ENCODE measurements at places on chromosomes 3 and 15.

DNA sequence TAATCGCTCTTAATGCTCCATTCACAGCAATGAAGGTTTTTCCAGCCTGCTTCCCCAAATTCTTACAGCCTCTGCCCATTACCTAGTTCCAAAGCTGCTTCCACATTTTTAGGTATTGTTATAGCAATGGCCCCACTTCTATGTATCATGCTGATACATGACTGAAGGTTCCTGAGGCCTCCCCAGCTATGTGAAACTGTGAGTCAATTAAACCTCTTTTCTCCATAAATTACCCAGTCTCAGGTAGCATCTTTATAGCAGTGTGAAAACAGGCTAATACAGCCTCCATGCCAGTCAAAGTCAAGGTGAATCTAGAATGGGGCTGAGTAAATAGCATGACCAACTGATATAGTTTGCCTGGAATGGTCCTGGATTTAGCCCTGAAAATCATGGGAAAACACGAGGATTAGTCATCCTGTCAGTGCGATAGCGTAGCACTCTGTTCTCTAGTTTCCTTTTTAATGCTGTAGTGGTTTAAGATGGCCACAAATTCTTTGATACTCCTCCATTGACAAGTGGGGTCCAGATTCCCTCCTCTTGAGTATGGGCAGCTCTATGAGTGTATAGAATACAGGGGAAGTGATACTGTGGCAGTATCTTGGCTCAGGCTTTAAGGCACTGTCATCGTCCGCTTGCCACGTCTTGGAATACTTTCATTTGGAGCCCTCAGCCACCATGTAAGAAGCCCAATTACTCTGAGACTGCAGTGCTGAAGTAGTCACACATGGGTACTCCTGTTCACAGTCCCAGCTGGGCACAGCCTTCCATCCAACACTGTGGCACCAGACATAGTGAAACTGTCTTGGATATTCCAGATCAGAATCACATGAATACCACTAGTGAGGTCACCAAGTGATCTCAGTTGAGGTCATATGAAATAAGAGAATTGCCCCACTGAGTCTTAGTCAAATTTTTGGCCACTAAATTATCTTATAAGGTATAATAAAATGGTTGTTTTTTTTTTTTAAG is 94.0 kb upstream of the PLCL2 start:
- H3K27ac ChIP-seq = no peak overlapping the region
- no peaks in the 10 kb centered on the region for H3K27me3 ChIP-seq
- no peak for DNase-seq
- no peaks in the 10 kb centered on the region for H3K36me3 ChIP-seq

DNA sequence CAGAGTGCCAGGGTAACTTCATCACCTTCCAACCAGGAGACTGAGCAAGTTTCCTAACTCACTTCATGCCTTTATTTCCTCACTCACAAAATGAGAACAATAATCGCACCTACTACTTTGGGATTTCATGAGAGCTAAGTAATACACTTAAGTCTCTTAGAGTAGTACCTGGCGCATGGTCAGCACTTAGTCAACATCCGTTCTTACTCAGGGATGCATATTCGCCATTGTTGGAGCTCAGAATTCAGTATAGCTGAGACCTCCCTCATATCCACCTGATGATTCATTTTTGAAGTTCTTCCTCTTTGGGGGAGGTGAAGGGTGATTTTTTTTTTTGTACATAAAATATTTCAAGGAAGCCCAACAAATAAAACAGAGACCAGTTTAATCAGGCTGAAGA is 188.2 kb downstream of the AGBL1 start:
- DNase-seq = no peak
- H3K4me1 ChIP-seq = no peaks in the 10 kb centered on the region
- H3K27me3 ChIP-seq = no peaks in the 10 kb centered on the region
- H3K4me3 ChIP-seq = no peak overlapping the region

- H3K27ac ChIP-seq = no peak overlapping the region
- peaks cover 11% of the 10 kb centered on the region for H3K27me3 ChIP-seq
- peaks cover 15% of the 10 kb centered on the region for H3K4me1 ChIP-seq
- H3K4me3 ChIP-seq = no peak overlapping the region
- DNase-seq = no peak
- H3K36me3 ChIP-seq = no peaks in the 10 kb centered on the region
Measured at GRCh38 chr3:38459499-38460048, 5.9 kb downstream of the ACVR2B start.

DNA sequence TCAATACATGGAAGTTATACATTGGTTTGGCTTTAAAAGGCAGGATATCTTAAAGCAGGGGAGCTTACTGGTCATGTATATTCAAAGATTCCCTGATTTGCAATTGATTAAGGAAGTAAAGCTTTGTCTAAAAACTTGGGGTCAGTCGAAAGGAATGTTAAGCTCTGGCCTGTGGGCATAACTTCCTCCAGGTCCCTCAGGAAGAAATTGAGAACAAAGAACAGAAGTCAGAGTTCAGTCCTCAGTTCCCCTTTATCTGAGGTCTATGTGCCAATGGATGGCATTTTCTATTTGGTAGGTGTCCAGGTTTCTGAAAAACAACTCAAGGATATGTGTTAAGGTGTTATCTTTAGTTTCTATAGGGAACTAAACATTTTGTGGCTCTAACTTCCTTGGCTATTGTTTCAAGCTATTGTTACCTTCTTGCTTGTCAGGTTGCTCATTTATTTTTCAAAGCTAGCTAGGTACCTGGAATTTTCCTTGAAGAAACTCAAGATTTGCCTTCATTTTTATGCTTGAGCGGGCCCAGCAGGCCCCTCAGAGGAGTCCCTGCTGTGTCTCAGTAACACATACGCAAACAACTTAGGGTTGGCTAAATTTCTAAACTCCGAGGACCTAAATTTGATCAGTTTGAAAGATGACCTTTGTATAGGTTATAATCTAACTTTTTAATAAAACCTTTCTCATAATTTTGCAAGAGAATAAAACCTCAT is 135.0 kb upstream of the UBE2E2 start:
- no peak overlapping the region for H3K4me3 ChIP-seq
- no peaks in the 10 kb centered on the region for H3K27me3 ChIP-seq
- H3K4me1 ChIP-seq = peaks cover 24% of the 10 kb centered on the region

DNA sequence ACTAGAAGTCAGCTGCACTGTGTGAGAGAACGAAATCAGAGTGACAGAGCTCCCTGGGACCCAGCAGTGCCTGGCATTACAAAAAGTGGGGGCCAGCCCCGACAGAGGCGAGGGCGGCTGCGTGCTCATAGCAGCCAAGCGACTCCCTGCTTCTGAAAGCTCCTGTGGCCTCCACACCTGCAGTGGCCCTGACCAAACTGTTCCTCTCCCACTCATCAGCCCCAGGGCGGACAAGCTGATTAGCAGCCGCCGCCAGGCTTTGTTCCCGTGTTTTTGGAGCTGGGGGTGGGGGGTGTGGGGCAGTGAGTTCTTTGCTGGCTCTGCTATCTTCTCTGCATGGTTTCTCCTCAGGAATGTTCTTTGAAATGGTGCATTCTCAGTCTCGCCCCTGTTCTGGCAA is 58.1 kb downstream of the DGKG start:
- H3K27ac ChIP-seq = no peak overlapping the region
- H3K27me3 ChIP-seq = peaks cover 18% of the 10 kb centered on the region
- no peaks in the 10 kb centered on the region for H3K4me1 ChIP-seq
- H3K36me3 ChIP-seq = no peaks in the 10 kb centered on the region

- H3K27ac ChIP-seq = no peak overlapping the region
- DNase-seq = no peak
- H3K4me3 ChIP-seq = no peak overlapping the region
- H3K27me3 ChIP-seq = peaks cover 3% of the 10 kb centered on the region
- H3K36me3 ChIP-seq = no peaks in the 10 kb centered on the region
Measured at GRCh38 chr3:140051019-140051957, 116.3 kb downstream of the CLSTN2 start.

- H3K4me3 ChIP-seq = no peak overlapping the region
- peaks cover 8% of the 10 kb centered on the region for H3K36me3 ChIP-seq
- H3K4me1 ChIP-seq = no peaks in the 10 kb centered on the region
- no peaks in the 10 kb centered on the region for H3K27me3 ChIP-seq
- peak; percentile 22 for DNase-seq
- H3K27ac ChIP-seq = no peak overlapping the region
Measured at GRCh38 chr3:177066068-177066467, 131.2 kb downstream of the TBL1XR1 start.

GRCh38 chr15:92527197-92527596 is 128.4 kb downstream of the FAM174B start:
- H3K4me3 ChIP-seq = no peak overlapping the region
- H3K36me3 ChIP-seq = no peaks in the 10 kb centered on the region
- H3K27ac ChIP-seq = no peak overlapping the region
- no peak for DNase-seq

DNA sequence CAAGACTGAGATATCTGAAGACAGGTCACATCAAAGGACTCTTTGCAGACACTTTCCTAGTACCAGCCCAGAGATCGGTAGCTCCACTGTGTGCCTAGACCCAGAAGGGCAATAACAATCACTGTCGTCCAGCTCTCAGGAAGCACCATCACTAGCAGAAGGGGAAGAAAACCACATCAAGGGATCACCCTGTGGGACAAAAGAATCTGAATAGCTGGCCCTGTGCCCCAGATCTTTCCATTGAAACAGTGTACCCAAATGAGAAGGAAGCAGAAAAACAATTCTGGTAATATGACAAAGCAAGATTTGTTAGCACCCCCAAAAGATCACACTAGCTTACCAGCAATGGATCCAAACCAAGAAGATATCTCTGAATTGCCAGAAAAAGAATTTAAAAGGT is 404.4 kb upstream of the NECTIN3 start:
- no peaks in the 10 kb centered on the region for H3K36me3 ChIP-seq
- no peak overlapping the region for H3K27ac ChIP-seq
- DNase-seq = no peak
- no peaks in the 10 kb centered on the region for H3K27me3 ChIP-seq
- H3K4me3 ChIP-seq = no peak overlapping the region
- no peaks in the 10 kb centered on the region for H3K4me1 ChIP-seq

DNA sequence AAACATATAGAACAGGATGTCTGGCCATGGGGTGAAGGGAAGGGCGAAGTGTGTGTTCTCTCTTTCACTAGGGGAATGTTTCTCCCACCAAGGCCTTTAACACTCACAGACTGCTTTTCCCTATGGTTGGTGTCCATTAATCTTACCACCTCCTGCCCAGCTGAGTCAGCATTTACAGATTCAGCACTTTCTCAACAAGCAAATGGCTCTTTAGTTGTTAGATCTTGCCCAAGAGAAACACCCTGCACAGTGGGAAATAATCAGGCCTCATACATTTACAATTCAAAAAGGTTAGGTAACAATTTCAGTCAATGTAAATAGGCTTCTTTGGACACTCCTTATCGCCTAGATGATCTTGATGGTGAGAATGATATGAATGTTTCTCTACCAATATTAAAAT is 418.2 kb downstream of the EPHA3 start:
- H3K36me3 ChIP-seq = no peaks in the 10 kb centered on the region
- H3K4me3 ChIP-seq = no peak overlapping the region
- H3K4me1 ChIP-seq = no peaks in the 10 kb centered on the region
- no peak overlapping the region for H3K27ac ChIP-seq

DNA sequence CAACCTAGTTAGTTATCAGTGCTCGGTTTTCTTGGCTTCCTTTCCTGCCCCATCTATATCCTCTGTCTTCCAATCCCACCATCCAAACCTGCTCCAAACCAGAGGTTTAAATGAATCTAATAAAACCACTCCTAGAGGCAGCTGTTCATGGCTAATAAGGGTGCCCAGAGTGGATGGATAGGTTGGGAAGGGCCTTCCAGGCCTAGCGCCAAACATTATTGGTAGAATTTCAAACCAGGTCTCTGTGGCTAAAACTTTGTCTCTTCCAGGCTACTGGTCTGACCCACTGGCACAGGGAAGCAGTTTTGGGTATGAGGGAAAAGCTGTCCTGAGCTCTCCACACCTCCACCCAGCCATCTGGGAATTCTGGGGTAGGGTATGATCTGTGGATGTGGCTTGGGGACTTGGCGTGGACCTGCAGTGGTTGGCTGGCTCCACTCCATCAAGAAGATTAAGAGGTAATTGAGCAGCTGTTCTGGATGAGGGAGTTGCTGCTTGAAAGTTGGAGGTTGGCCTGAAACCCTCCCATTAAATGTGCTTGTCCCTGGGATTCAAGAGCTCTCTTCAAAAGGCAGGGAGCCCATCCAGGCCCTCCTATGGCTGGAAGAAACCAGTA is 29.3 kb upstream of the INSYN1 start:
- H3K27me3 ChIP-seq = no peaks in the 10 kb centered on the region
- no peaks in the 10 kb centered on the region for H3K4me1 ChIP-seq
- H3K4me3 ChIP-seq = no peak overlapping the region
- DNase-seq = no peak
- no peaks in the 10 kb centered on the region for H3K36me3 ChIP-seq
- H3K27ac ChIP-seq = no peak overlapping the region

DNA sequence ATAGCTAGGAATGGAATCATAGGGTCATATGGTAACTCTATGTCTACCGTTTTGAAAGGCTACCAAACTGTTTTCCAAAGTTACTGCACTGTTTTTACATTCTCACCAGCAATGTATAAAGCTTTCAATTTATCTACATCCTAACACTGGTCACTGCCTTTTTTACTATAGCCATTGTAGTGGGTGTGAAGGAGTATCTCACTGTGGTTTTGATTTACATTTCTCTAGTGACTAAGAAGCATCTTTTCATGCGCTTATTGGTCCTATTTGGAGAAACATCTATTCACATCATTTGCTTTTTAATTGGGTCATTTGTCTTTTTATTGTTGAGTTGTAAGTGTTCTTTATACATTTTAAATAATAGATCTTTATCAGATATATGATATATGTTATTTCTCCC is 53.3 kb downstream of the PIK3R4 start:
- no peaks in the 10 kb centered on the region for H3K27me3 ChIP-seq
- H3K36me3 ChIP-seq = peaks cover 16% of the 10 kb centered on the region
- H3K4me1 ChIP-seq = no peaks in the 10 kb centered on the region
- H3K4me3 ChIP-seq = no peak overlapping the region

DNA sequence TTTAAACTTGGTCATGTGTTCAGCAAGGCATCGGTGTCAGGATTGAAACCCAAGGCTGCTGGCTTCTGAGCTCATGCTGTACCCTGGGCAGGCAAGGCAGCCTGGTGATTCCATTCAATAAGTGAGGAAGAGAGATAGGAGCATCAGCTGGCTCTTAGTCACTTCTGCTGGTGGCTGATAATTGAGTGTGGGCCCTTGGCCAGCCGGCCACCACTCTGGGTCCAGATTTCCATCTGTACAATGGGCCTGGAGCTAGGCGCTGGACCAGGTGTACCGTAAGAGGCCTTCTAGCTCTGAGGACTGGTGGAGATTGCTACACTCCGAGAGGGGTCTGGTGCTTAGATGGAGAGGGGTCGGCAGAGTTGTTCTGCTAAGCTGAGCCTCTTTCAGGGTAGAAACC is 4.3 kb downstream of the CD276 start:
- no peak for DNase-seq
- H3K4me1 ChIP-seq = peaks cover 22% of the 10 kb centered on the region
- no peak overlapping the region for H3K4me3 ChIP-seq
- peaks cover 2% of the 10 kb centered on the region for H3K27me3 ChIP-seq
- no peak overlapping the region for H3K27ac ChIP-seq

DNA sequence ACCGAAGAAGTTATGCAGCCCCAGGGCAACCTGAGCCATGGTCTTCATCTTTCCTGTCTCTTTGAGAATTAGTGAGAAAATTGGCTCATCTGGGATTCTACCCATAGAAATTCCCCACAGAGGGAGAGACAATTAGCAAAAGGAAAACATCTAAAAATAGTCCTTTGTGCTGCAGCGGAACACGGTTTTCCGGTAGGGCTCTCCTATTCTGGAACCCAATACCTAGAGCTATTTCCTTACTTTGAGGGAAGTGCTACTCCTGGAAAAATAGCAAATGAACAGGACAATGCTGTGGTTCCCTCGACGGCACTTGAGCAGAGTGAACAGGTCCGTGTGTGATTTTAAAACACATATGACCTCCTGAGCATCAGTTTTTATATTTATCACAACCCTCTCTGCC is 210.5 kb downstream of the FGF12 start:
- H3K27ac ChIP-seq = no peak overlapping the region
- H3K27me3 ChIP-seq = peaks cover 44% of the 10 kb centered on the region
- no peak for DNase-seq
- no peak overlapping the region for H3K4me3 ChIP-seq
